ENCODE measurements at places on chromosomes 5 and 9.
A peak's percentile ranks its signal among the peaks of the same experiment; 100 is the strongest.

- no peak for DNase-seq
Measured at GRCh38 chr5:24816206-24816605, 171.4 kb upstream of the CDH10 start.

- no peak for DNase-seq
Measured at GRCh38 chr5:137833463-137833862, 34.2 kb upstream of the MYOT start.

GRCh38 chr5:90434116-90434714 is 24.7 kb upstream of the CETN3 start:
- DNase-seq, result peak; percentile 20

DNA sequence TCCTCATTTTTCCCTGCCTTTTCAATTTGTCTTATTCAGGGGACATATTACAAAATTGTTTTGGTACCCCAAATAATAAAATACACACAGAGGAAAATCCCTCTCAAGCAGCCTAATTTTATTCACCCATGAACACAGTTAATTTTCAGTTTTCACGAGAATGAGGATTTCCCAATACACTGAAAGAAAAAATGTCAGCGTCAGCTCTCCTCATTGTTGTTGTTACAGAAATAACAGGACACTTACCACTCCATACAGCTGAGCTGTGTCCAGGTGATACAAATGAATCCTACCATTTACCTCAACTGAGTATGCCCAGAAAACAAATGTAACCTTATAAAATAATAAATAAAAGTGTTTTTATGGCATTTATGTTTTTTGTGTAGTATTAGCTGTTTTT is 144.6 kb upstream of the PCA3 start:
- peak; percentile 61 for DNase-seq

DNA sequence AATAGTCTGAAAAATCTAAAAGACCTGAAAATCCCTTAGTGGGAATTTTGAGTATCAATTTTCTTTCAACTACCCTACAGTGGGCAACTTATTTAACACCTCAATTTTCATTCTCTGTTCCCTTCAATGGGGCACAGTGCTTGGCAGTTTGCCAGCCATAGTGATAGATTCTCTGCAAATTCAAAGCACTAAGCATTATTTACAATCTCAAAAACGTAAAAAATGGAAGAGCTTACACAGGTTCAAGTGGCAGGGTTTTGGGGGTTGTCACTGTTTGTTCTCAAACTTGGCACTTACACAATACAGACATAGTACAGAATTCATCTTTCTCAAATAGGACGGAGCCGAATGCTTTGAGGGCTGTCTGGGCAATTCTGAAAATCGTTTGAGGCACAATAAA is 515.0 kb downstream of the EFNA5 start:
- DNase-seq, result no peak

Measured in inflammatory macrophage (primary cell).